NCI-H1694 treated with DMSO at 0.1 percent for 48 hours (cell line): ENCODE measurements at places on chromosomes 6 and 20.

DNA sequence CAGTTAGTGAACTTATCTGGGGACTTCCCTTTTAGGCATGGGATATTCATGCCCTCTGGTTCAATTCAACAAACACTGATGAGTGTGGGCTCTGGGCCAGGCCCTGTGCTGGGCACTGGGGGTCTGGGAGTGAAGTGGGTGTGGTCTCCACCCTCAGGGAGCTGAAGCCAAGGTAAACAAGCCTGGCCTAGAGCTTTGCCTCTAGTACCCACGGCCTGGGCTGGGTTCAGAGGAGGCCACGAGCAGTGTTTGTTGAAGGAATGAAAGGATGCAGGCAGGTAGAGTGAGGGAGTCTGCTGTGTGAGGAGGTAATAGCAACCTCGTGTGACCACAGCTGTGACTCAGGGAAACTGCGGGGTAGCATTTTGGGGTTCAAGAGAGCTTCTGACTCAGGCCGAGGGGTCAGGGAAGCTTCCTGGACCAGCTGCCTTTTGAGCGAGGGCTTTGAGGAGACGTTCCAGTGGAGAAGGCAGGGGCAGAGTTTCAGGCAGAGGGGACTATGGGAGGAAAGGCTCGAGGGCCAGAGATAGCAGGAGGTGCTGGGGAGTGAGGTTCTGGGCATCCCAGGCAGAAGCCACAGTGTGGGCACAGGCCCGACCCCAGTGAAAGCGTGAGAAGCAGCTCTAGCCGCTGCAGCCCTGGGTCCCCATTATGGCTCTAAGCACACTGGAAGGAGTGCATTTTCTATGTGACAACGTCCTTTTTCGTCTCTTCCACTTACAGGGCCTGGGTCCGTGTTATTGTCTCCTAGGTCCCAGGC is 5.6 kb downstream of the MYLK2 start:
- DNase-seq = no peak

DNA sequence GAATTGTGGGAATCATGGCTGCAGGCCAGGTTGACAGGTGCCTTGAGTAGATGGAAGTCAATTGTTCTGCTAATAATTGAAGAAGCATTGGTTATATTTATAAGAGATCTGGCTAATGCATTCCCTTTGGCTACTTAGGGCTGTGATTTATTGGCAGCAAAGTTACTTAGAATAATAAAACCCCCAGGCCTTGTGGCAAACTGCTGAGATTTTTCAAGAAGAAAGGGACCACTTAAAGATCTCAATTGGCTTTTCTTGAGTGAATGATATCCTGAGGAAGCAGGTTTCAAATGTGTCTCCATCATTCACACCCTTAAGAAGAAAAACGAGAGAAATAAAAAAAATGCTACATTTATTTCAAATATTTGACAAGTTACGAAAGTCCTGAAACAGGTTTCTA is 27.4 kb downstream of the DDO start:
- no peak for DNase-seq

DNA sequence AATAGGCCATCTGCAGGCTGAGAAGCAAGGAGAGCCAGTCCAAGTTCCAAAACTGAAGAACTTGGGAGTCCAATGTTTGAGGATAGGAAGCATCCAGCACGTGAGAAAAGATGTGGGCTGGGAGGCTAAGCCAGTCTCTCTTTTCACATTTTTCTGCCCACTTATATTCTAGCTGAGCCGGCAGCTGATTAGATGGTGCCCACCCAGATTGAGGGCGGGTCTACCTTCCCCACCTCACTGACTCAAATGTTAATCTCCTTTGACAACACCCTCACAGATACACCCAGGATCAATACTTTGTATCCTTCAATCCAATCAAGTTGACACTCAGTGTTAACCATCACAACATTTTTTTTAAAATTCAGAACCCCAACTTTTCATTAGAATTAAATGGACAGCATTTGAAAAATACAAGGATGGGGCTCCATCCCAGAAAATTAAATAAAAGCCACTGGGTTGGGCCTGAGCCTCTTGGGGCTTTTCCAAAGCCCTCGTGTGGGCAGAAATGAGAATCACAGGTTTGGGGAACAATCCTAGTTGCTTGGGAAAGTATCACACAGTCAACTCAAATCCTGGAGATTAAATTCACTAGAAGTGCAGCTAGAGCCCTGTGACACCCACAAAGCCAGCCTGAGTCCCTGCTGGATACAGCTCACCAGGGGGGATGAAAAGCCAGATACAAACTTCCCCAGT is 2.2 kb downstream of the CLDN20 start:
- no peak for DNase-seq

DNA sequence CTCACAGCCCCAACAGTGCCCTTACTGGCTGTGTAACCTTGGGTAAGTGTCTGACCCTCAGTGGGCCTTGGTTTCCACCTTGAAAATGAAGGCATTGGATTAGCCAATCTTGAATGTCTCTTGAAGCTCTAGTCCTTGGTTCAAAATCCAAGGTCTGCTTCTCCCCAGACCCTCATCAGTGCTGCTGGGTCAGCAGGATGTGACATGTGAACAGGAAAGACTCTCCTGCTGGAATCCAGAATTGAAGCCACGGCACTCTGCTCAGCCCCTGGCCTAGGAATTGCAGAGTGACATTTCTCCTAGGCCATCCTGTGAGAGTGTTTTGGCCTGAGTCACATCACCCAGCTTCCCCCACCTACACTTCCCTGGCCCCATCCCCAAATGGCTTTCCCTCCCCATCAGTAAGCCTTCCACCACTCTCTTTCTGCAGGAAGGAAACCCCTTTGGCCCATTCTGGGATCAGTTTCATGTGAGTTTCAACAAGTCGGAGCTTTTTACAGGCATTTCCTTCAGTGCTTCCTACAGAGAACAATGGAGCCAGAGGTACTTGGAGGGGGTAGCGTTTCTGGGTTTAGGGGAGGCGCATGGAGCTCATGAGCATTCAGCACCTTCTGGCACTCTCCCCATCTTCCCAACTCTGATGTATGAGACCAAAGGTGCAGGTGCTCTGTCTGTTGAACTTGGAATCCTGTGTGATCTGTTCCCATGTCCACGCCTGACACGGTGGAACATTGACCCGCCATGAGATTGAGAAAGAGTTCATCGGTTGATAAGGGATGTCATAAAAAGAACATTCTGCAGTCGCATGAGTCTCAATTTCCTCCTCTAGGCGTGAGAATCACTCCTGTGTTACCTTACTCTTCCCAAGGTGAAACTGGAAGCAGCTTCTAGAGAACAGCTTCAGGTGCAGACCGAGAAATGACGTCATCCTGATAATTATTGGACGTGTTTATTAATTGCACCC is 8.8 kb downstream of the POFUT1 start:
- no peak for DNase-seq

DNA sequence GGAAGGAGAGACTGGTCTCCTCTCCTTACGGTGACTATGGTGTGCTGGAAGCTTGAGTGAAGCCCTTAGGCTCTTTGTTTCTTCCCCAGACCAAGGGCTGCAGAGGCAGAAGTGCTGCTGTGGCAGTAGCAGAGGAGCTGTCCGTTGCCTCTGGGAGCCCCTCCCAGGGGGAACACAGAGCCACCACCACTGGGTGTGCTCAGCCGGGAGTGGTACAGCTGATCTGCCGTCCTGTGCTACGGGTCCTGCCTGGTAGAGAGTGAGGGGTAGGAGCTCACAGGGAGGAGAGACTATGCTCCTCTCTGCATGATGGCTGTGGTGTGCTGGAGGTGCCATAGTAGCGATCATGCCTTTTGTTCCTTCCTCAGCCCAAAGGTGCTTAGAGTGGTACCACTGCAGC is 318.7 kb downstream of the DOK5 start:
- DNase-seq = no peak

DNA sequence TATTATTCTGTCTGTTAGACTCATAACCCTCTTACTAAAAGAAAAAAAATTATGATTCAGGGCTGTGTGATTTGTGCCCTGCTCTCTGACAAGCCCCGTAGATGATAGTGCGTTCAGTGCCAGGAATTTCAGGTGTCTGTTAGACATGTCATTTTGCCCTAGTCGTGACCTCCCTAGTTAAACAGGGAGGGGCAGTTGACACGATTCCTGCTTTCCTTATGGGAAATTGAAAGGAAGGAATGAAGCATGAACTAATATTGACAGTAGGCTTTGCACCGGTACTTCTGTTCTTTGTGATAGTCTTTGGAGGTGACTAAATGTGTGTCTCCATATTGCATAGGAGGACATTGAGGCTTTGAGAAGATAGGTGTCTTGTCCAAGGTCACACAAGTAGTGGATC is 26.3 kb downstream of the RPRD1B start:
- no peak for DNase-seq

- DNase-seq = no peak
These were observed 75.9 kb upstream of the SYNJ2 start for GRCh38 chr6:157905590-157906342.
